Astrocyte (in vitro differentiated cells and primary cell): ENCODE measurements at places on chromosomes 4 and X. TPM values are rescaled to one million over a fixed set of nuclear protein-coding genes. Genes with fewer than 3 reads are reported as not detected.

- peak; percentile 96 for DNase-seq
Measured at GRCh38 chr4:37549041-37549440, 137.1 kb downstream of the RELL1 start.

DNA sequence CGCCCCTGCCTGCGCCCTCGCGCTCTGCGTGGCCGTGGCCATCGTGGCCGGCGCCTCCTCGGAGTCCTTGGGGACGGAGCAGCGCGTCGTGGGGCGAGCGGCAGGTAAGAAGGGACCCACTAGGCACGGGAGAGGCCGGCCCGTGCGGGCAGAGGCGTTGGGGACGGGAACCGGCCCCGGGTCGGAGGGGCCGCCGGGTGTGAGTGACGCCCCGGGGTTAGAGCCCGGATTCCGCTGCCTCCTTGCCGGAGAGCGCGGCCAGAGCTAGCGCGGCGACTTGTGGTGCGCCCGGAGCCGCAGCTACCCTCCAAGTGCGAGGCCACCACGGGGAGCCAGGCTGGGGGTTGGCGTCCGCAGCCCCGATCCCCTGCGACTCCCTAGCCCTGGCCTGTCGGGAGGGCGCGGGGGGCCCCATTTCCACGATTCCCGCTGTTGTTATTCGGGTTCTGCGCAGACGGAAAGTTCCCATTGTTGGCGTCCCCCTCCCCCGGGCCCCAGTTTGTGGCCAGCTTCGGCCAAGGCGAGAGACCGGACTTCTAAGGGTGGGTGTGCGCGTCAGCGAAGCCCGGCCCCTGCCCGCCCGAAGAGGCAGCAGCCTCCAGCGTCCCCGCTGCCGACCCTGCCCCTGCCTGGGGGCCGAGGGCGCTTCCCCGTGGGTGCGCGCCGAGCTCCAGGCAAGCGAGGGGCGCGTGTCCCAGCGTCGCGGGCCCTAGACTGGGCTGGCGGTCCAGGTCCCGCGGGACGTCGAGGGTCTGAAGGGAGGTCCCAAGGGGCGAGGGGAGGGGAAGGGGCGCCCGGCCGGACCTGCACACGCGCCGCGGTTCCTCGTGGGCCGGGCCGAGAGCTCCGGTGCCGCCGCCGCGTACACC lies 1.1 kb downstream of the FGFR3 start:
- DNase-seq: no peak

Gene HEPH
- total RNA-seq: 58.8 and 83.9 TPM in 2 replicates

Gene RASSF6
- total RNA-seq: 0.07 and 0.14 TPM in 2 replicates

- peak; percentile 13 for DNase-seq
Measured at GRCh38 chrX:39815631-39816030, 282.1 kb downstream of the BCOR start.

- DNase-seq: peak; percentile 64
Measured at GRCh38 chr4:168710353-168710946, 213.6 kb downstream of the PALLD start.

Gene SPON2
- 47.8 and 55.5 TPM in 2 replicates for total RNA-seq

- peak; percentile 97 for DNase-seq
Measured at GRCh38 chr4:72971572-72971971, 97.9 kb downstream of the COX18 start.

DNA sequence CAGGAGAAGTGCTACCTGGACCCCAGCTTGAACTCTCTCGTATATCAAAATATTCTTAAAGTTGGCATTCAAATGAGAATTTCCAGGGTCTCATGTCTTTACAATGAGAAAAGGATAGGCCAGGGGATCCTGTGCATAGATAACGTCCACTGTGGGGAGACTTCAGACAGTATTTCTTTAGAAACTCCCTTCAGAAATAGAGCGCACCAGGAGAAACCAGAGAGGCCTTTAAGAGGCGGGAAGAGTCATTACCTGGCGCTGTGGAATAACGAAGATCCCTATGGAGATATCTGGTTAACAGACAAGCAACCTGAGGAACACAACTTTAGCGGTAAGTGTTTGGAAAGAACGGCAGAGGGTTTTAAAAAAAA lies 600 bp downstream of the RADX start:
- peak; percentile 6 for DNase-seq

Gene PHOX2B
- total RNA-seq: not detected in 2 replicates
